NCI-H187 (cell line): ENCODE measurements at places on chromosomes 6 and 20.

GRCh38 chr6:57173886-57174510, 1.9 kb downstream of the BAG2 start:
- no peak for DNase-seq

DNA sequence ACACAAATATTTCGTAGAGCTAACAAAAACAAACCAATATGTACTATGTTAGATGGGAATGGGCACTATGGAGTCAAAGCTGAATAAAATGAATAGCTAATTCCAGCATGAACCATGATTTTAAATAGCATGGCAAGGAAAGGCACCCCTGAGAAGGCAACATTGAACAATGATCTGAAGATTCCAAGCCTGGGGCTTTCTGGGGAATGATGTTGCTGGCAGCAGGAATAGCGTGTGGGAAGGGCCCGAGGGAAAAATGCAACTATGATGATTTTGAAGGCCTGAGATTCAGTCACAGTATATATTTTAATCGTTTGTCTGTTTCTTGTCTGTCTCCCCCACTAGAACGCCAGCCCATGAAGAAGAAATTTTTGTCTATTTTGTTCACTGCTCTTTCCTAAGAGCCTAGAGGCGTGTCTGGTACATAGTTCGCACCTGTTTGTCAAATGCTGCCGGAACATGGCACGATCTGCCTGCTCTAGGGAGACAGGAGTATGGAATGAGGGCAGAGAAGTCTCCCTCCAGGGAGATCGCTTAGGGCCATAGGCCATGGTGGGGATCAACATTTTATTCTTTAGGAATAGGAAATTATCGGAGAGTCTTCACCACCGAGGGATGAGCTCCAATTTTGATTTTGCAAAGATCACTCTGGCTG, 84.8 kb upstream of the EYA2 start:
- DNase-seq, result no peak

DNA sequence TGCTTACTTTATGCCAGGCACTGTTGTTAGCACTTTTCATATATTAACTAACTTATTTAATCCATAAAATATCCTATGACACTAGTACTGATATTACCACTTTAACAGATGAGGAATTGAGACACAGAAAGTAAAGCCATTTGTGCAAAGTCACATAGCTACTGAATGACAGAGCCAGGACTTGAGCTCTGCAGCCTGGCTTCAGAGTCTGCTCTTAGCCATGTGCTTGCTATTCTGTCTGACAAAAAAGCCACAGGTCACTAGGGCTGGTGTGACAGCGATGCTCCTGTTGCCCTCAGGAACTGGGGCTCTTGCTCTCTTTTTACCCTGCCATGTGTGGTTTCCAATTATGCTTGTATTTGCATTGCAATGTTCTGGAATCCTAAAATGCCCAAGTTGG, 44.7 kb upstream of the RNF8 start:
- DNase-seq, result no peak

- DNase-seq, result no peak
Observed at GRCh38 chr20:59945175-59945574, 5.0 kb downstream of the FAM217B start.

DNA sequence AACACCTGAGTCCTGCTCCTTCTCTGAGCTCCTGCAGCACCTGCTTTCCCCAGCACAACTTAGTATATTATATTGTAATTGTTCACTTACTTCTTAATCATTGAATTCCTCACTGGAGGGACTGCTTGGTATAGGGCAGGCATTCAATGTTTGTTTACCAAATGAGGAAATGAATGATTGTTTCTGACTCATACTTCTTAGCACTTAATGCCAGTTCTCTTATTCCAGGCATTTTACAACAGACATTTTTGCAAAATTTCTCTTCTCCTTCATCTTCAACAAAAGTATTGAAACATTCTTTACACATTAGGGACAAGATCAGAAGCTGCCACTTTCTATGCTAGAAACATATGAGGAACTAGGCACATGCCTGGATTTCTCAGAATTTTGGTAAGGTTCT, 119.4 kb downstream of the TBX18 start:
- no peak for DNase-seq

DNA sequence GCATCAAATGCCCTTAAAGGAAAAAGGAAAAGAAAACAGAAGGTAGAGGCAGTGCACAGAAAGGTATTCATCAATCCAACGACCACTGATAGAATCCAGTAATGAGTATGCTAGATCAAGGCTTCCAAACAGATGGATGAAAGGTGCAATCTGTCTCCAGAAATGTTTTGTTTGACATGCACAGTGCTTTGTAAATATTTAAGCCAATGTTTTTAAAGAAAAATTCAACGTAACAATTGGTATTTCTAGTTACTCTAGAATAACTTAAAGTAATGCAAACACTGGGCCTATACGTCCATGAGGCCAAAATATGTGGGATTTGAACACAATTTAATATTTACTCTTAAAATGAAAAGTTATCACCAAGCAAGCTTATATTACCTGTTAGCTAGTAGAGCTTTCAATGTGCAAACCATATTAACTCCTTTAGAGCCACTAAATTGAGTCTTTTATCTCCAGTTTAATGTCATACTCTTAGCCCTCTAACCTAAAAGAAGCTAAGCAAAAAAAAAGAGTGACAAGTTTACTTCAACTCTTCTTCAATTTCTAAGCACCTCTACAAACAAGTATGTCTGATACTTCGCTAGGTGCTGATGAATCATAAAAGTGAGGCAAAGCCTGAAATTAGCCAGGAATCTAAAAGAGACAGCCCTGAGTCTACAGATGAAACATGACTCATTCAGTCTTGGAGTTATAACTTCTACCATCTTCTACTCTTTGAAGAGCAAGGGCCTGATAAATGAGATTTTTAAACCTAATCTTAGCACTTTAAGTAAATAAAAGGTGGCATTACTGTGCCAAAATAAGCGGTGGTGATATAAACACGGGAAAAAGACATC, 169.8 kb downstream of the PTPRK start:
- DNase-seq, result no peak

DNA sequence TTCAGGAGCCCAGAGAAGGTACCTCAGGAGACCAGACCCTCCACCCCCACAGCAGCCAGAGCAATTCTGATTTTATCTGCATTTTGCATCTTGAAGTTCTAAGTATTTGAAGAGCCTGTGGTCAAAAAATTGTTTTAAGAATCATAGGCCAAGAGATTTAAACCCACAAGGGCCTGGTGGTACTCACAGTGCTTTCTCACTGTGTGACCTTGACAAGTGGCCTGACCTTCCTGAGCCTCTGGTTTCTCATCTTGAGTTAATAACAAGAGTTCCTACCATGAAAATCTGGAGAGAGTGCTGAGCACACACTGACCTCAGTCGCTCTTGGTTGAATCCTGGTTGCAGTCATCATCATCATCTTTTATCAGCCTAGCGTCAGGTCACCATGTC, 45.4 kb upstream of the ID1 start:
- no peak for DNase-seq

DNA sequence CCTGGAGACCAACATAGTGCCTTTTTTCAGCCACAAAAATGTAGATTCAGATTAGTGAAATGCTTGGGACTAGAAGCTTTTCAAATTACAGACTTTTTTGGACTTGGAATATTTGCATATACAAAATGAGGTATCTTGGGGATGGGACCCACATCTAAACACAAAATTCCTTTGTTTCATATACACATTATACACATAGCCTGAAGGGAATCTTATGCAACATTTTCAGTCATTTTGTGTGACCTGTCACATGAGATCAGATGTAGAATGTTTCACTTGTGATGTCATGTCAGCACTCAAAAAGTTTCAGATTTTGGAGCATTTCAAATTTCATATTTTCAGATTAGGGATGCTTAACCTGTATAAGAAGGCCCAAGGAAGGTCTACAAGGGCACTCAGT, 44.5 kb upstream of the ALDH8A1 start:
- no peak for DNase-seq

- no peak for DNase-seq
Observed at GRCh38 chr6:73774311-73774774, 78.3 kb downstream of the CD109 start.

DNA sequence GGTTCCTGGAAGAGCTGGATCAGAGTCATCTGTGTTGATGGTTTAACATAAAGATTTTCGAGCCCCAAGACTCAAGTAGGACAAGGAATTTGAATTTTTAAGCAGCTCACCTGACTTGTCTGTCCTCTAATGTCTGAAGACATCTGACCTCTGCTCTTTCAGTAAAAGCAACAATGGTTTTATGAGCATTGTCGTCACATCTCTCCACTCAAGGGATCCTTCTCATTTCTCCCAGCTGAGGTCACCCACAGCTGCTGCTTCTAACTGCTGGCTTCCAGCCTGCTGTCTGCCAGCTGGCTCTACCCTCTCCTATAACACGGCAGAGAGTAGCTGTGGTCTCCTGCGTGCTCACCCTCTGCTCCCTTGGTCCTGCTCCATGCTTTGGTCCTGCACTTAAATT, 24.7 kb upstream of the HDAC2 start:
- DNase-seq, result peak; percentile 7

- DNase-seq, result no peak
Observed at GRCh38 chr6:162560891-162561290, 166.7 kb downstream of the PRKN start.

- DNase-seq, result no peak
Observed at GRCh38 chr6:144647406-144647964, 362.4 kb downstream of the UTRN start.

GRCh38 chr20:14445310-14445709, 107.9 kb upstream of the FLRT3 start:
- no peak for DNase-seq
